Stimulated activated CD4-positive, alpha-beta T cell treated with anti-CD3 and anti-CD28 coated beads, Interleukin-15, amount 100 ng/mL, for 1 hour (primary cell): ENCODE measurements at places on chromosomes 1 and 21.

DNA sequence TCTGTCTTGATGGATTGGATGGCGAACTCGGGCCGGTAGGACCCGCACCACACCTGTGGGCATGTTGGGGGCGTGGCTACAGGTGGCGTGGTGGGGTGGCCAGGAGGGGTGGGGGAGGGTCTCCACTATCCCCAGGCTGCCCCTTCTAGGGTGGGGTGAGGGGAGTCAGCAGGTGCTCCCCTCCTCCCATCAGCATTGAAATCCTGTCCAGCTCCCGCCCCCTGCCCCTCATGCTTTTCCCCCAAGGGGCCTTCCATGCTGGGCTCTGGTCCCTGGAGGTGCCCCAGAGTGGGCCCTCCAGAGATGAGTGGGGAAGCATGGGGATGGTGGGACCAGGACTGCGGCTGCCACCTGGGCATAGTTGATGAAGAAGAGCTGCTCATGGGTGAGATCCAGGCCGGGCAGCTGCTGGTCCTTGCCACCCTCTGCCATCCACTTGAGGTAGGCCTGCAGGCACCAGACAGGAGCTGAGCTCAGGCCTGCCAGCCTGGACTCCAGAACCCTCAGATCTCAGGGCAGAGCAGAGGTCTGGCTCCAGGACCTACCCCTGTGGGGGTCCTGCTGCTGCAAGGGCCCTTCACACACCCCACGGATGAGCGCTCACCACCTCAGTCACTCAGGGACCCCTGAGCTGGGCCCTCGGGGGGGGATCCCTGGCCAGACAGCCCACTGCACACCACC is 5.1 kb downstream of the PRXL2B start:
- no peak for DNase-seq

GRCh38 chr1:42482635-42483153 is 19.6 kb downstream of the CCDC30 start:
- DNase-seq: no peak

DNA sequence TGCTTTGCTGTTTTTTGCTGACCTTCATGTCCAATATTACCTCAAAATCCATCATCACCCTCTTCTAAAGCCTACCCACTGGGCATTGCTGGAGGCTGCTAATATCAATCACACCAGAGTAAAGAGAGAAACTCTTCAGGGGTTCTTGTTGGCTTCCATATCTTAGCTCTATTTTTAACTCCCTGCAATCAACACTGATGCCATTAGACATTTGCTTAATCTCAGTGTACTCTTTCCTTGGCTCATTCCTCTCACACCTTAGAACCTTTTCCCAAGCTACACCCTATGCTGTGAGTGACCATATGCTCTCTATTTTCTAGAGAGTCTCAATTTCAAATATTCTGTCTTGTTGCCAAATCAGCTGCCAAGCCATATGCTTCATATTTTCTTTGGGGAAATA is 40.6 kb upstream of the RABGAP1L start:
- DNase-seq: no peak

DNA sequence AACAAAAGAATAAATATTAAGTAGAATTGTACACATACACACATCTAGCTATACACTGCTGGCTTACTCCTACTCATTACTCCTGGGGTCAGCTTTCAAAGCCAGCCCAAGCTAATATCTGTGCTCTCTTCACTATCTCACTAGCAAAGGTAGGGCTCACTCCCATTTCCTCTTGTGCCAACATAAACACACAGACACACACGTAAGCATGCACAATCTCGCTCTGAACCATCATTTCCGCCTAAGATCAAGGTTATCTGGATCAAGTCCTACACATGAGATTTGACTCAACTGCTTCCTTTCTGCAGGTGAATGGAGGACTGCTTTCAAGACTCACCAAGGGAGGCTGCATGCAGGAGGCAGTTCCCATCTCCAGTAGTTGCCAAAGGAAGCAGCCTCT is 28.8 kb upstream of the MTMR11 start:
- no peak for DNase-seq

DNA sequence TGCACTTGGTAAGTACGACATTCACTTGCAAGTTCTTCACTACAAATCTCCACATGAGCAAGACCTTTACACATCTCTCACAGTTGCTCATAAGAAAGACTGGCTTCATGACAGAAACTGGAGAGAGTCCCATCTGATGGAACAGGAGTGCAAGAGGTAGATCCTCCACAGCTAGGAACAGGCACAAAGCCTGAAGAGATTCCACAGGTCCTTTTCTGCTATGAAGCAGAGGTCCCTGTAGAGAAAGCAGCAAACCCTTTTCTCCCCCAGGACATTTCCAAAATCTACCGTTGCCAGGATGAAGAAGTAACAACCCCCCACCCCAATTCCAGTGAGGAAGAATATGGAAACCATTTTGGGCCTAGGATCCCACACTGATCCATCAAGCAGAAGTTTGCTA is 47.3 kb downstream of the EIF4G3 start:
- no peak for DNase-seq

- DNase-seq: no peak
Observed at GRCh38 chr1:214429951-214430770, 121.2 kb downstream of the PTPN14 start.

GRCh38 chr1:201325678-201326060 is 42.4 kb downstream of the PKP1 start:
- no peak for DNase-seq

DNA sequence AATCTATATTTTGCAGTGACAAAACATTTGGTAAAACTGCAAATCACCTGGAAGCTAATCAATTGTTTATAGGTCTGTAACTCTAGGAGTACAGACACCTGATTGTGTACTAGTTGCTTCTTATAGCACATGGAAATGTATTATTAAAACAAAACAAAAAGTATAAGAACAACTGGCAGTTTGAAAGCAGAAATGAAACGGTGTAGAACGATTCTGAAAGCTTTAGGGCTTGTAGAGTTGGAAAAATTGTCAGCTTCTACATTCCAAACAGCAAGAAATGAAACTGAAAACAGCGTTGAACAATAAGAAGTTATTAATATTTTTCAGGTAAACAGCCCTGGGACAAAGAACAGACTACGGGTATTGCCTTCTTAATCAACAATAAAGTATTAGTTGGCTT is 273.3 kb downstream of the OLFM3 start:
- DNase-seq: no peak

DNA sequence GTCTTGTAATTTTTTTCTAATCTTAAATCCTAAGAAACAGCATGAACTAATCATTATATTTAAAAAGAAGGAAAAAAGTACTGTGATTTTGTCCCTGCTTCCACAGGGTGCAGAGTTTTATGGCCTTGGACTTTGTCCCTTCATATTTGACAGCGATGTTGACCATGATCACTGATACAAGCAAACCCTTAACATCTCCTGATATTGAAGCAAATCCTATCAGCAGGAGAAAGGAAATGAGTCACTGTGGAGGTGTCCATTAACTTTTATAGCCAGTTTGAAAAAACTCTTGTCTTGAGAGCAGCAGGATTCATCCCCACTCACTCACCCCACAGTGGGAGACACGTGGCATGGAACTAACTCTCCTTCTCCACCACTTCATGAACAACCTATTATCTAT is 5.1 kb upstream of the REG4 start:
- no peak for DNase-seq

GRCh38 chr21:43287111-43287760 is 118.4 kb downstream of the CRYAA start:
- DNase-seq: no peak

DNA sequence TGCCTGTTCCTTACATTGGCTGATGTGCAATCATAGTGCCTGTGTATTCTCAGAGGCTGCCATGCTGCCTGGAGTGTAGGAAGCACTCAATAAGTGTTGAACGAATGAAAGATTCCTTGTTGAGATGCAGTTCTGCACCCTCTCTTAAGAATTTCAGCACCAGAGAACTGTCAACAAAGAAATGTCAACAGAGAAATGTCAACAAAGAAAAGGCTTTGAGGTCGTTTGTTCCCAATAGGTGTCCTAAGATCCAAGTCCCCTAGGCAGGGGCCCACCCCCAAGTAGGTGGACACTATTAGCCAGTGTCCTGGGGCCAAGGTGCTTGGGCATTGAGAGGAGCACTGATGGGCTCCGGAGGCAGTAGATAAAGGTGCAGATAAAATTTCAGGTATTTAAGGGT is 12.6 kb downstream of the KCND3 start:
- no peak for DNase-seq
